ENCODE measurements at places on chromosomes 2 and 18.

- no peak for DNase-seq
Observed at GRCh38 chr2:234172066-234172465, 121.6 kb downstream of the SPP2 start.

GRCh38 chr2:195479407-195479806 lies 177.6 kb upstream of the SLC39A10 start:
- DNase-seq = no peak

- no peak for DNase-seq
Observed at GRCh38 chr2:62736899-62737559, 31.5 kb downstream of the EHBP1 start.

DNA sequence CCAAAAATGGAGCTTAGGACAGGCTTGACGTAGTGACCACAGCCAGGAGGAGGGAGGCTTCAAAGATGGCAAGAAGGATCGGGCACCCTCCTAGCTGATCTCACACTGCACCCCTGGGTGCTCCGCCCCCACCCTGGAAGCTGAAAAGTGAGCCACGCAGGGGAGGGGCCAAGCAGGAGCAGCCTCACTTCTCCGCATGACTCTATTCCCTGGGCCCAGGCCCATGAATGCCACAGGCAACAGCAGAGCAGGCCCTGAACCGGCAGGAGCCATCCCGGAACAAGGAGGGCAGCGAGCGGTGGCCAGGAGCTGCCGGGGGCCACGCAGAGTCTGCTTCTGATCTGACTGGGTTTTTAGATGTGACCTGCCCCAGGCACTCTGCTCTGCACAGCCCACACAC lies 30.0 kb downstream of the BIN1 start:
- DNase-seq = no peak

GRCh38 chr2:95122197-95122551 lies 566 bp upstream of the MRPS5 start:
- DNase-seq = no peak

GRCh38 chr18:11980163-11980493 lies 1.2 kb upstream of the IMPA2 start:
- DNase-seq = no peak

GRCh38 chr18:49747876-49748275 lies 65.5 kb downstream of the ACAA2 start:
- no peak for DNase-seq

GRCh38 chr2:172878260-172878659 lies 142.6 kb downstream of the RAPGEF4 start:
- no peak for DNase-seq

DNA sequence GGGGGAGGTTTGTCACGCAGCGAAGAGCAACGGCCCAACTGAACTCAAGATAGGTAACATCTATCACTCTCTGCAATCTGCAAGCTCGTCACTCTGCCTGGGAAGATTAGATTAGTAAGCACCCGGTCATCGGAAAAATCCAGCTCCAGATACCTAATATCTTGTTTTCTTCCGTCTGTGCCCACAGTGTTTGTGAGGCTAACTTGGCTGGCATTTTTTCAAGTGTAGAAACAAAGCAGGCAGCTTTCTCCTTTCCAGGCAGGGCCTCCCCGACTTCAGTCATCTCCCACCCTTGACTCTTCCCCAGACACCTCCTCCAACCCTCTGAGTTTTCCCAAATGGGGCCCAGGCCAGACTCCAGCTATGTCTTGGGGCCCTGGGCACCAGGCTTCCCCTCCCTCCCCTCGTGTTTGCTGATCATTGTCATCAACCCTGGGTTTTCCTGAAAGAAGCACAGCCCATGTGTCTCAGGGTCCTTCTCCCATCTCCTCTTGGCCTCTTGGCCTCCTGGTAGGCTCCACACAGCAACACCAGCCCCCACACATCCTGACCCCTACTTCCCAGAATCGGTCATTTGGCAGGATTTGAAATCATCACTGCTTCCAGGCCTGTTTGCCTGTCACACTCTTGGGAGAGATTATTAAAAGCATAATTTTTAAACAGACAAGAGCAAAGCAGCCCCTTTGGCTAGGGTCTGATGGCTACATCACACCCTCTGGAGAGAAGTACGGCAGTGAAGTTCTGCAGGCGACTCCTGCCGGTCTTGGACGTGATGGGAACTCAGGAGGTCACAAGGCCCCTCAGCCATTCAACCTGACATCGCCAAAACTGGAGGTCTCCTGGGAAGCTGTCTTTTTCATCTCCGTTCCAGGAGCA lies 144.9 kb upstream of the ID2 start:
- DNase-seq = no peak

DNA sequence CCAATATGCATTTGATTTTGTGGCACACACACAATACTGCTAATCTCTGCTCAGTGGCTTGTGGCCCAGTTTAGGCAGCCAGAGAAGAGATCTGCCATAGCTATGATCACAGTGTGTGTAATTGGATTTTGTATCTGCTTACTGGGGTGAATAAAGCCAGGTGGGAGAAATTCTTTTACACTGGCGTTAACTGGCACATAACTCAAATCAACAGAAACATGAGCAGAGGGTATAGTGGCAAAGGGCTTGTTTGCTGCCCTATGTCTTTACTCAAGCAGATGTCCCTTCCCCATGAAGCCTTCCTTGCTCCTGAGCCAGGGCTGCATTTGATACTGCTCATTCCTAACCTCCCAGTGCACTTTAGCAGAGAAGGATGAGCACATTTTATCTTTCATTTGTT lies 28.5 kb downstream of the STON1 start:
- DNase-seq = no peak

GRCh38 chr18:22914633-22915032 lies 18.5 kb upstream of the RBBP8 start:
- no peak for DNase-seq

- no peak for DNase-seq
Observed at GRCh38 chr2:71353248-71353647, 21.7 kb downstream of the ZNF638 start.

DNA sequence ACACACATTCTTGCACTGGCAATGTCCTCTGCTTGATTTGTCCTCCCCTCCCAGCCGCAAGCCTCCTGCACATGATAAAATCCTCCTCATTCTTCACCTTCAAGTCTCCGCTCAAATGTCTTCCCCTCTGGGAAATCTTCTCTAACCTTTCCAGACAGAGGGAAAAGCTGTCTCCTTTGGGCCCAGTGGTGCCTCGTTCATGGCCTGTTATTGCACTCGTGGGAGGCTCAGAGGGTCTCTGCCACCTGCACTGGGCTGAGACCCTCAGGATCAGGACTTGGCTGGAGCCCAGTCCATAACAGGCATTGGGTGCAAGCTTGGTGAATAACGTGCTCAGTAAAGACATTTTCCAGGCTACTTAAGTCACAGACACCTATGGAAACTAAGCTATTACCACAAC lies 68.6 kb downstream of the PTGR3 start:
- DNase-seq = no peak

GRCh38 chr18:51342815-51343214 lies 145.3 kb upstream of the MEX3C start:
- peak; percentile 8 for DNase-seq

DNA sequence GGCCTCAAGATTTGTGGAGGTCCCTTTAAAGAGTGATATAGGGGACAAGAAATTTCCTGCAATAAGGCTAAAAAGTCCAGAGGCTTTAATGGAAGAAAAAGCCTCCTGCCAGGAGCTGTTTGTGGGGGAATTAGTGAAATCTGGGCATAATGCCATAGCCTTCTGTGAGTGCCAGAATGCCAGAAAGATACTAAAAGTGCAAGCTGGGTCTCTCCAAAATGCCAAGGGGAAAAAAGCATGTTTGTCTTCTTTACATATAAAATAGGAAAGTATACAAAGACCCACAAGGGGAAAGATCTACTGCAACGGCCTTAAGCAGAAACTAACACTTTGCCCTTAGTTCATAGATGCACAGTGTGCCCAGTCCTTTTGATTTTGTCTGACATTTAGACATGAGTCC lies 647.7 kb upstream of the ZNF804A start:
- DNase-seq = no peak

- DNase-seq = no peak
Observed at GRCh38 chr2:235024931-235025773, 73.3 kb downstream of the SH3BP4 start.

GRCh38 chr2:149226790-149227189 lies 103.6 kb upstream of the LYPD6 start:
- no peak for DNase-seq

DNA sequence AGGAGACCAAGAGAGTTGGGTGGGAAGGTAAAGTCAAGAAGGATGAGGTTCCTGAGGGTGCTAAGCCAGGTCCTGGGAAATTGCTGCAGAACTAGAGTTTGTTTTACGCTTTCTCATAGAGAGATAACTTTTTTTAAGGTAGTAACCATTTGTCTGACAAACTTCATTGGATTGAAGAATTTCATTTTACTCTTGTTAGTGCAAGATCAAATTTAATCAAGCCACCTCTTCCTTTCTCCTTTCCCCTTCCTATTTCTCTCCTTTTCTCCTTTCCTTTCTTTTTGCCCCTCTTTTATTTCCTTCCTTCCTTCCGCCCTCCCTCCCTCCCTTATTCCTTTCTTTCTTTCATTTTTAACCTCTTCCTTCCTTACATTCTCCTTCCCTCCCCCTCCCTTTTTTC lies 65.4 kb downstream of the RDH14 start:
- no peak for DNase-seq

DNA sequence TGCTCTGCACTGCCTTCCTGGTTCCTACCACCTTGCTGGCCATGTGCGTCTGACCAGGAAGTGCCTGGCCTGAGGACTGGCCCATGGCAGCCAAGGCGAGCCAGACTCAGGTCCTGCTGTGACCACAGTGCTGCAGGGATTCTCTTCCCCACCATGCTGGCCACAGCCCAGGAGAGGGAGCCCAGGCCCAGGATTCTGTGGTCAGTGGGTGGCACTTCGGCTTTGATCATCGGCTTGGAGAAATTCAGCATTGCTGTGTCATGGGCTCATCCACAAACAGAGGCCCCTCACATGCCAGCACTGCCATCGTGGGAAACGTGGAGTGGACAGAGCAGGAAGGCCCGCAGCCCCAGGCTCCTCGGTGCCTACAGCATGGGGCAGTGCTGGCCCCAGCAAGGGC lies 211.6 kb downstream of the SEPTIN10 start:
- no peak for DNase-seq

- DNase-seq = no peak
Observed at GRCh38 chr2:29112379-29112778, 2.8 kb upstream of the CLIP4 start.
